ENCODE measurements at places on chromosomes 11 and 22. TPM values are rescaled to one million over a fixed set of nuclear protein-coding genes. Genes with fewer than 3 reads are reported as not detected.

DNA sequence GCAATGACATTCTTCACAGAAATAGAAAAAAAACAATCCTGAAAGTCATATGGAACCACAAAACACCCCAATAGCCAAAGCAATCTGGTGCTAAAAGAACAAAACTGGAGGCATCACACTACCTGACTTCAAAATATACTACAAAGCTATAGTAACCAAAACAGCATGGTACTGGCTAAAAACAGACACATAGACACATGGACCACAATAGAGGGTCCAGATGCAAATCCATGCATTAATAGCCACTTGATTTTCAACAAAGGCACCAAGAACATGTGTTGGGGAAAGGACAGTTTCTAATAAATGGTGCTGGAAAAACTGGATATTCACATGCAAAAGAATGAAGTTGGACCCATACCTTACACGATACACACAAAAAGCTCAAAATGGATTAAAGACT is 27.9 kb upstream of the SMIM38 start:
- peaks cover under 1% of the 10 kb centered on the region for H3K4me1 ChIP-seq
- H3K4me3 ChIP-seq, result no peak overlapping the region
- no peak for DNase-seq
- H3K27me3 ChIP-seq, result no peaks in the 10 kb centered on the region
- H3K36me3 ChIP-seq, result no peaks in the 10 kb centered on the region
- H3K27ac ChIP-seq, result no peak overlapping the region

GAL gene
- total RNA-seq, result not detected

- H3K27ac ChIP-seq, result no peak overlapping the region
- no peaks in the 10 kb centered on the region for H3K36me3 ChIP-seq
- H3K27me3 ChIP-seq, result no peaks in the 10 kb centered on the region
- no peak overlapping the region for H3K4me3 ChIP-seq
- no peaks in the 10 kb centered on the region for H3K4me1 ChIP-seq
These were observed 17.6 kb downstream of the KCNJ4 start for GRCh38 chr22:38437416-38437815.

DNA sequence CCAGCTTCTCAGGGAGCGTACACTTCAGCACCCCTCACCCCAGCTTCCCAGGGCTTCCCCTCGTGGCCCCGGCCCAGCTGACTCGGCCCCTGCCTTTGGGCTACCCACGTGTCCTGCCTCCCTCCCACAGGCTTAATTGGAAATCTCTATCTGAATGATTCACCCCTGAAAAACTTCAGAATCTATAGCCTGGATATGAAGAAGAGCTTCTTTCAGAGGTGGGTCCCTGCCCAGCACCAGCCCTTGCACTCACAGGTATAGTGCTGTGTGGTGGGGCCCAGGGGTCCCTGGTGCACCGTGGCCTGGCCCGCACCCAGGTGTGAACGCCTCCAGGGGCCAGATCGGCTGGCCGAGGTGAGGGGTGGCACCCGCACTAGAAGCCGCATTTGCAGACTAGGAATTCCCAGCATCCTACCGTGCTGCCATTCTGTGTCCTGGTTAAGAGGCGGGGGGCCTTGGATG is 38.4 kb downstream of the B3GAT1 start:
- no peaks in the 10 kb centered on the region for H3K27me3 ChIP-seq
- no peak overlapping the region for H3K27ac ChIP-seq
- no peak for DNase-seq

GTF2H1 gene
- 23.0 TPM for total RNA-seq

- no peak overlapping the region for H3K4me3 ChIP-seq
- DNase-seq, result no peak
- H3K36me3 ChIP-seq, result peaks cover 3% of the 10 kb centered on the region
- H3K27me3 ChIP-seq, result no peaks in the 10 kb centered on the region
These were observed 104.1 kb downstream of the ATXN10 start for GRCh38 chr22:45775569-45776312.

GRCh38 chr11:78696177-78696576 is 121.5 kb upstream of the NARS2 start:
- H3K27me3 ChIP-seq, result no peaks in the 10 kb centered on the region
- H3K4me1 ChIP-seq, result no peaks in the 10 kb centered on the region
- DNase-seq, result no peak
- H3K36me3 ChIP-seq, result no peaks in the 10 kb centered on the region
- H3K27ac ChIP-seq, result no peak overlapping the region

- H3K27me3 ChIP-seq, result no peaks in the 10 kb centered on the region
- no peak overlapping the region for H3K4me3 ChIP-seq
These were observed 36.1 kb upstream of the HTATIP2 start for GRCh38 chr11:20327377-20327935.

GRCh38 chr22:40904101-40904500 is 42.2 kb upstream of the DNAJB7 start:
- H3K27me3 ChIP-seq, result no peaks in the 10 kb centered on the region
- no peak overlapping the region for H3K4me3 ChIP-seq
- H3K36me3 ChIP-seq, result no peaks in the 10 kb centered on the region
- no peaks in the 10 kb centered on the region for H3K4me1 ChIP-seq

OR8G1 gene
- total RNA-seq, result not detected

DNA sequence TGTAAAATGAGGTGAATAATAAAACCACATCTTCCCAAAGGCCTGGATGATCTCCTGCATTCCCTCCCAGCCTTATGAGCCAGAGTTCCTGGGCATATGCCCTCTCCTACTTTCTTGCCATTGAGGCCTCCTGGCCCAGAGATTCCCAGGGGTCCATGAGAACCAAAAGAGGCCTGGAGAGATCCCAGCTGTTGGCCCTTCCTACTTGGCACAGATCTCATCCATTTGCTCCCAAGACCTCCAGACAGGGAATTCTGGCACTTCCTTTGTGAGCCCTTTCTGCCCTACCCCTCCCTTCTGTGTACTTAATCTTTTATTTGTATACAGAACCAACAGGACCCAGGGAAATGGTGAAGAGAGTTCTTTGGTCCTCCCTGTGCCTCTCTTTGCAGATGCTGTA is 21.4 kb downstream of the POU2F3 start:
- peaks cover 7% of the 10 kb centered on the region for H3K27me3 ChIP-seq
- no peaks in the 10 kb centered on the region for H3K4me1 ChIP-seq
- no peak overlapping the region for H3K4me3 ChIP-seq
- no peak for DNase-seq

GRCh38 chr11:3224401-3225057 is 5.9 kb upstream of the MRGPRG start:
- no peak overlapping the region for H3K27ac ChIP-seq
- H3K4me1 ChIP-seq, result no peaks in the 10 kb centered on the region
- DNase-seq, result no peak
- peaks cover 60% of the 10 kb centered on the region for H3K27me3 ChIP-seq
- H3K4me3 ChIP-seq, result no peak overlapping the region

GRCh38 chr11:128934351-128934750 is 8.3 kb downstream of the TP53AIP1 start:
- no peak overlapping the region for H3K27ac ChIP-seq
- H3K4me1 ChIP-seq, result no peaks in the 10 kb centered on the region
- H3K36me3 ChIP-seq, result no peaks in the 10 kb centered on the region
- H3K4me3 ChIP-seq, result no peak overlapping the region
- no peaks in the 10 kb centered on the region for H3K27me3 ChIP-seq

GRCh38 chr22:48318173-48318572 is 1509.5 kb downstream of the BRD1 start:
- DNase-seq, result no peak
- H3K27ac ChIP-seq, result no peak overlapping the region
- H3K36me3 ChIP-seq, result no peaks in the 10 kb centered on the region

GRCh38 chr22:48402591-48403031 is 1425.1 kb downstream of the BRD1 start:
- no peaks in the 10 kb centered on the region for H3K4me1 ChIP-seq
- H3K27ac ChIP-seq, result no peak overlapping the region
- H3K36me3 ChIP-seq, result no peaks in the 10 kb centered on the region
- H3K27me3 ChIP-seq, result no peaks in the 10 kb centered on the region

CACNA1I gene
- total RNA-seq, result not detected

GRCh38 chr11:43963279-43963620 is 20.8 kb downstream of the C11orf96 start:
- no peaks in the 10 kb centered on the region for H3K36me3 ChIP-seq
- no peak for DNase-seq
- H3K4me1 ChIP-seq, result no peaks in the 10 kb centered on the region
- no peak overlapping the region for H3K27ac ChIP-seq
- no peak overlapping the region for H3K4me3 ChIP-seq

DNA sequence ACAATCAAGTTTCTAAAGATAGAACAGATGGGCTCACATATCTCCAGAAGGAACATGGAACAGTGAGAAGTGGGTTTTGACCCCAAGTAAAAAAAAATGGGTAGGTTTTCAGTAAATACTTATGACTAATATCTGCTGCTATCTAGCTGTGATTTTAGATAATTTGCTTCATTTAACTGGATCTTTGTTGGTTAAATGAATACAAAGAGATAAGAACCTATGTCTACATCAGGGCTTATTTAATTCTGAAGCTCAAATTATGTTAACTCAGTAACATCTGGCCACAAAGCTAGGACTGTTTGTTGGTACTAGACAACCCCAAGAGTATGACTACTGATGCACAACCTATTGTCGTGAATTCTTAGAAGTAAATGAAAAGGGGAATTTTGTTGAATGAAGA is 144.4 kb upstream of the SESN3 start:
- H3K27me3 ChIP-seq, result no peaks in the 10 kb centered on the region
- H3K4me3 ChIP-seq, result no peak overlapping the region
- no peak overlapping the region for H3K27ac ChIP-seq
- no peaks in the 10 kb centered on the region for H3K36me3 ChIP-seq
- no peak for DNase-seq

PNPLA5 gene
- total RNA-seq, result not detected

RABL2B gene
- total RNA-seq, result 4.1 TPM

CARD18 gene
- total RNA-seq, result not detected

GRCh38 chr22:43819931-43820640 is 8.0 kb upstream of the EFCAB6 start:
- no peak overlapping the region for H3K27ac ChIP-seq
- no peak for DNase-seq
- H3K27me3 ChIP-seq, result peaks cover 39% of the 10 kb centered on the region
- H3K4me3 ChIP-seq, result no peak overlapping the region

- H3K27me3 ChIP-seq, result no peaks in the 10 kb centered on the region
- no peak overlapping the region for H3K4me3 ChIP-seq
- no peaks in the 10 kb centered on the region for H3K36me3 ChIP-seq
- H3K27ac ChIP-seq, result peak overlapping the region; percentile 60
- peaks cover 97% of the 10 kb centered on the region for H3K4me1 ChIP-seq
These were observed 44.0 kb downstream of the PPP6R3 start for GRCh38 chr11:68504432-68505066.

- H3K4me3 ChIP-seq, result no peak overlapping the region
- H3K27me3 ChIP-seq, result no peaks in the 10 kb centered on the region
- no peak for DNase-seq
- peaks cover 46% of the 10 kb centered on the region for H3K4me1 ChIP-seq
- no peaks in the 10 kb centered on the region for H3K36me3 ChIP-seq
These were observed 35.3 kb downstream of the NEU3 start for GRCh38 chr11:75024068-75024449.

DNA sequence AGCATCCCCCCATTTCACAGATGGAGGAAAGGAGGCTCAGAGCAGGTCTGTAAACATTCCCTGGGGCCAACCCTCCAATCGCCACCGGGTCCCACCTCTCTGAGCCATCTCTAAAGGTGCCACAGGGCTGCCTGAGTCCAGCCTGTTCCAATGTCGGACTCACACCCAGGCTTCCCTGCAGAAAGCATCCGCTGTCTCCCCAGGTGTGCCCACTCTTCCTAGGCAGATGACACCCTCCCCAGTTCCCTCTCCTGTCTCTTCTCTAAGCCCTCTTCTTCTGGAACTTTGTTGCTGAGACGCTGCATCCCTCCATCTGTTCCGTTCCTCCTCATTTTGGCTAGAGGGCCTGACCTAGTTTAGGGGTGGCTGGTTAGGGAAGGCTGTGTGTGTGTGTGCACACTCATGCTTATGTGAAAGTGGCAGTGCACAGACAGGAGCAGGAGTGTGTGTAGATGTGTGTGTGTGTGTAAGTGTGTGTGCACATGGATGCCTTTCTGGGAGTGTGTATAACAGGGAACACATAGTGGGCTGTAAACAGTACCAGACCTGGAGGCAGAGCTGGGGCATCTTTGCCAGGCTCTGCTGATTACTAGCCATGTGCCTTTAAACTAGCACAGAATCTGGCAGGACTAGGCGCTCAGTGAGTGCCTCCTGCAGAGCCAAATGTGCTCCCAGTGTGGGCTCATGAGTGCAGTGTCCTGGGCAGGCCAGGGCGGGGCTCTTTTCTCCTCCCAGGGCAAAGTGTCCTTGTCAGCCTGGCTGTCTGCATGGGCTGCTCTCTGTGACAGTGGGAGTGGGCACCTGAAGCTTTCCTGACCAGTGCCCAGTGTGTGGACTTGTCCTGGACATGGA is 77.3 kb upstream of the NECTIN1 start:
- H3K4me1 ChIP-seq, result no peaks in the 10 kb centered on the region
- H3K4me3 ChIP-seq, result no peak overlapping the region

DNA sequence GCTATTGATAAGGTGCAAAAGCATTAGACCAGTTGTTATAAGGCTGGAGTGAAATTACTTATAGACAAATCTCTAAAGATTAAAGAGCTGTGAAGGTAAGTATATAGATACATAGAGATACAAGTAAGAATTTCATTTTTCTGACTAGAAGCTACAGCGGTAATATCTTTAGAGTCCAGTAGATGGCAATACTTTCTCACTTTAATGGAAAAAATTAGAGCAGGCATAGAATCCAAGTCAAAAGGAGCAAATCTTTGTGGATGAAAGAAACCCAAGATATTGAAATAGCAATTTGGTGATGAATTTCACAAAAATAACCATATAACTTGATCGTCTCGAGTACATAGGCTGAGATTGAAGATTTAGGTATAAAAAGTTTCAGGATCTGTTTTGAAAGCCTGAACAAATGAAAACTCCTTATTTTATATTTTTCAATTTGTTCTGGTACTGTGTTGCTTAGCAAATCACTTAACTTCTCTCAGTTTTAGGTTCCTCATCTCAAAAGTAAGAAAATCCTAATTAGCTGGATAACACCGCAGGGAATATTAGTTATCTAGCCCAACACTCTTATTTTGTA is 81.9 kb downstream of the UVRAG start:
- H3K27me3 ChIP-seq, result no peaks in the 10 kb centered on the region
- H3K36me3 ChIP-seq, result peaks cover 10% of the 10 kb centered on the region
- no peaks in the 10 kb centered on the region for H3K4me1 ChIP-seq
- H3K27ac ChIP-seq, result no peak overlapping the region

DNA sequence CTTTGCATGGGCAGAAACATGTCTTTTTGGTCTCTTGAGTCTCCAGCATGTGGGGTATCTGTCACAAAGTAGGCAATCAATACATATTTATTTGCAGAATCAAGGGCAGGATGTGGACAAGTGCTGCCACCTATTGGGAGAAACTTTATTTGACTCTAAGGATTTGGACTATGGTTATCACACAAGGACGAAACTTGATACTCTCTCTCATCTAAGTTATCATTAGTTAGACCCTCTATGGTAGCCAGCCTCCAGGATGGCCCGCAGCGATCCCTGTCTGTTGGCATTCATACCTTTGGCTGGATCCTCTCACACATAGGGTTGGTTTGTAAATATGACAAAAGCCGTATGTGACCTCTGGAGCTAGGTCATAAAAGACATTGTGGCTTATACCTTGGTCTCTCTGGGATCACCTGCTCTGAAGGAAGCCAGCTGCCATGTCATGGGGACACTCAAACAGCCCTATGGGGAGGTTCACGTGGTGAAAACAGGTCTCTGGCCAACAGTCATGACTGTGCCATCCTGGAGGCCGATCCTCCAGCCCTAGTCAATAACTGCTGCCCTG is 1.1 kb upstream of the FBXO7 start:
- no peaks in the 10 kb centered on the region for H3K27me3 ChIP-seq
- peak overlapping the region; percentile 99 for H3K27ac ChIP-seq
- peak overlapping the region; percentile 97 for H3K4me3 ChIP-seq
- no peak for DNase-seq

GRCh38 chr11:5931061-5931460 is 11.0 kb upstream of the OR56A3 start:
- H3K27ac ChIP-seq, result no peak overlapping the region
- H3K4me1 ChIP-seq, result no peaks in the 10 kb centered on the region
- H3K27me3 ChIP-seq, result no peaks in the 10 kb centered on the region
- H3K4me3 ChIP-seq, result no peak overlapping the region
- no peak for DNase-seq
- H3K36me3 ChIP-seq, result no peaks in the 10 kb centered on the region

IGSF22 gene
- total RNA-seq, result 0.42 TPM

C22orf15 gene
- 0.34 TPM for total RNA-seq
